ENCODE measurements at places on chromosomes 12 and 14.

DNA sequence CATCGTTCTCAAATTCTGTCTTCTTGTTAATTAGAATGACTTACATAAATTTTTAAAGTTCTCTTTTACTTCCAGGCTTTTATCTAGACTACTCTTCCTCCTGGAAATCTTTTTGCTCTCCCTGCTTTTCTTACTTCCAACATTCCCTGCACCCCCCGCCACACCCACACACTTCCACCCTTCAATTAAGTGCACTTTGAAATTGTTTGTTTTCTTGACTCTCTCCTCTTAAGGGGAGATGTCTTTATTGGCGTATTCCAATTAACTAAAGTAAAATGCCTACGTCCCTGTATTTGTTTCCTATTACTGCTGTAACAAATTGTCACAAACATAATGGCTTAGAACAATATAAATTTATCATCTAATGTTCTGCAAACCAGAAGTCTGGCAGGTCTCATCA lies 125.2 kb upstream of the KRR1 start:
- no peak for DNase-seq

- no peak for DNase-seq
Observed at GRCh38 chr14:28766469-28766955, at the start of gene FOXG1. Gene FOXG1 (plus strand): TSS chr14:28766787. CDS start chr14:28767280, 493 bp downstream.

GRCh38 chr14:55458800-55459515 lies 18.5 kb upstream of the TBPL2 start:
- DNase-seq: no peak

DNA sequence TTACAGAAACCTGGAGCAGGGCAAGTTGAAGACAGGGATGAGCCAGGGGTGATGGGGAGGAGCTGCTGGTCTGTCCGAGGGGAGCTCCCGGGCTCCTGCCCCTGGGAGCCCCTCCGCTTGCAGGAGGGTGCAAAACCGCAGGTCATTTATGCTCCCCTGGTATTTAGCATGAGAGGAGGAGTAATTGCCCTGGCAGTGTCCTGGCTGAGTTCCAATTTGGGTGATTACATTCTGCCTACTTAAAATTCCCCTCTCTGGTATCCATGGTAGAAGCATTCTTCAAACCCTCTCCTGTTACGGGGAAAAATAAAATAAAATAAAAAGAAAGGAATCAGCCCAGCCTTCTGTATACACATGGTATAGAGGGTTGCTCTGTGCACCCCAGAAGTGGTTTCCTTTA lies 61.7 kb upstream of the VRK1 start:
- no peak for DNase-seq
